ENCODE measurements at places on chromosomes 7 and 10. TPM values are rescaled to one million over a fixed set of nuclear protein-coding genes. Genes with fewer than 3 reads are reported as not detected.

The FANK1 gene
- polyA plus RNA-seq, result 0.41 TPM

GRCh38 chr7:132245539-132245938 is 330.7 kb downstream of the PLXNA4 start:
- DNase-seq, result no peak

The UTF1 gene
- not detected for polyA plus RNA-seq

GRCh38 chr7:99560834-99561736 is 2.6 kb downstream of the ZNF655 start:
- no peak for DNase-seq

GRCh38 chr10:68327889-68328786 is 3.7 kb upstream of the HNRNPH3 start:
- DNase-seq, result no peak

DNA sequence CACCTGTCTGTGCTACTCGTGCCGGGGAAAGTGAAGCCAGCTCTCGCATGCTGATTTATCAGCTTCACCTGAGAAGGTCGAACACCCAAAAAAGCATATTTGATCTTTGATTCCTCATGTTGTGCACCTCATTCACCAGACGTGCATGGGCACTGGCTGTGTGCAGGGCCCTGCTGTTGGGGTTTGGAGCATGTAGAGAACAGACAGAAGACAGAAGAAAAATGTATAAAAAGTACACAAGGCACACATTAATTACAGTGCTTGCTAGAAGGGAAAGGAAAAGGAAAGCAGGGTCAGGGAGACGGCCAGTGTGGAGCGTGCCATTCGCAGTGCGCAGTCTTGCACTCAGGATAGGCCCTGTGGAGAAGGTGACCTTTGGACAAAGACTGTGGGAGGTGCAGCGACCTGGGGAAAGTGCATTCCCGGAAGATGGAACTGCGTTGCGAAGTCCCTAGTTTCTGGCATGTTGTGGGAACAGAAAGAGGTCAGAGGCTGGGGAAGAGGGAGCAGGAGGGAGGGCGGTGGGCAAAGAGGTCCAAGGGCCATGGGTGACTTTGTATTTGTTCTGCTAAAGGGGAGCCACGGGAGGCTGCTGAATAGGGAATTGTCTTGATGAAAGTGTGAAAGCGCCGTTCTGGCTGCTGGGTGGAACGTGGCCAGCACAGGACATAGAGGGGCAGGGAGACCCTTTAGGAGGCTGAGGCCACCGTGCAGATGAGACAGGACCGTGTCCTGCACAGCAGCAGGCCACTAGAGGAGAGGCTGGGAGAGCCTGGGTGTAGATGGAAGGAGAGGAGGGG is 232.8 kb downstream of the GLRX3 start:
- DNase-seq, result no peak

DNA sequence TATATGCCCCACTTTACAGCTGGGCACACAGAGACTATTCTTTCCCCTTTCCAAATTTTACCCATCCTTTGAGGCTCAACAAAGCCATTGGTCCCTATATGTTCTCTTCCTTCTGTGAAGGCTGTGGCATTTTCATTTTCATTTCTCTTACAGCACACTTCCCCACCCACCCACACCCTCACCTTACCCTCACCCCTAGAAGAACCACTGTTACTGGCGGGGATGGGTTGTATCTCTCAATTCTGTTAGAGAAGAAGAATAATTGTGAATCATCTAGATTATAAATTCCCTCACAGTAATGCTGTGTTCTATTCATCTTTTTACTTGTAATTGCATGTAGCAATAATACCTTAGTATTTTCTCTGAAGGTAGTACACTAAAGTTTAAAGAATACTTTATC is 10.2 kb upstream of the CCDC71L start:
- DNase-seq, result no peak

DNA sequence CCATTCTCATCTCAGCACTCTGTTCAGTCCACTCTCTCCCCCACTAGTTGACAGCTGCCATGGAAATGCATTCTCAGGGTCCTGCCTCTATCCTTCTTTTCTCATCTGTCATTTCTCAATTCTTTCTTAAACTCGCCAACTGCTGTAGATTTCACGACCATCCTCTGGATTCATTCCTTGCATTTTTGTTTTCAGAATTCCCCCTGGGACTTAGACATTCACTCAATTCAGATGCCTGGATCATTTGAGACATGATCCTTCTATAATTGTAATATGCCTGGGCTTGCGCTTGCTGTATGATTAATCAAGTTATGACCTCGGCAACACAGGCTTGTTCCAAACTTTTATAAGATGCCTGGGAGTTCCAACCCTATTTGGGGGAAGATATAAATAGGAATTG is 104.5 kb downstream of the RAB11FIP2 start:
- no peak for DNase-seq

GRCh38 chr7:70678621-70679251 is 453.2 kb upstream of the GALNT17 start:
- DNase-seq, result no peak

- DNase-seq, result peak; percentile 49
Measured at GRCh38 chr7:2603044-2603965, 28.5 kb upstream of the TTYH3 start.

GRCh38 chr7:1839701-1840100 is 169.6 kb downstream of the ELFN1 start:
- peak; percentile 63 for DNase-seq

GRCh38 chr7:103695521-103695920 is 249.5 kb upstream of the SLC26A5 start:
- DNase-seq, result no peak

The CALHM1 gene
- not detected for polyA plus RNA-seq

The WNT2 gene
- 0.57 TPM for polyA plus RNA-seq
